ENCODE measurements at places on chromosomes 1 and 21.

DNA sequence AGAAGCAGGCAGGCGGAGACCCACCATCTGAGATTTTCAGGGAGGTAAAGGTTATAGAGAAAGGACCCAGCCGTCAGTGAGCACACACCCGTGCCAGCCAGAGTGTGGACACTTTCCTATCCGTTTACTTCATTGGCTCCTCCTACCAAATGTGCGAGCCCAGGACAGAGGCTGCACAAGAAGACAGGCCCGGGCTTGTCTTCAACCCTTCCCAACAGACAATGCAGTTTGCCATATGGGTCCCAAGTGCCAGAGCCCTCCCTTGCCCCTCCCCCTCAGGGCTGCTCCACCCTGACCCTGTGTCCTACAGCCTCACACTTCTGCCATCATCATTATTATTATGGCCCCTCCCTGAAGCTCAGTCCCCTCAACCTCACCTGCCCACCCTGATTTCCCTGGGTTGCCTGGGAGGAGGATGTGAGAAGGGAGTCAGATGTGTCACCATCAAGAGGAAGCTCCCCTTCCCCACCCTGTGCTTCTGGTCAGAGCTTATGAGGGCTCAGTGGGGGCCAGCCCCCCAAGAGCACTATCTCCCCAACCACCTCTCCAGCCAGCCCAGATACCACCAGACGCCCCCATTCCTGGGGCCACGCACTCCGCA lies 9.4 kb downstream of the LAPTM5 start:
- DNase-seq: no peak

DNA sequence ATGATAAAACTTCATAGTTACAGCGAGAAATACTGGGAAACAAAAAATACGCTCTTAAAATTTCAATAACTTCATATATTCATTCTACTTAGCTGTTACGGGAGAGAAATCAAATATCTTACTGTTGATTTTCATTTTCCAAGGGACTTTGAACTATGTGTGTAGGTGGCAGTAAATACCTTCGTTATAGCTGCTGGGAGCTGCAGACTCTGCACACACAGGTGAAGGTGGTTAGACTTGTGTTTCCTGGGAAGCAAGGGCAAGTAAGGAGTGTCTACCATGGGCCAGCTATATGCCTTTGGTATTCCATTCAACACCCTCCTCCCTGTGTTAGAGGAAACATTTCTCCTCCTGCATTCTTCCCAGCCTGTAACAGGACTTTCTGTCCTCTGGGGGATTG lies 51.4 kb upstream of the DIRAS3 start:
- no peak for DNase-seq

DNA sequence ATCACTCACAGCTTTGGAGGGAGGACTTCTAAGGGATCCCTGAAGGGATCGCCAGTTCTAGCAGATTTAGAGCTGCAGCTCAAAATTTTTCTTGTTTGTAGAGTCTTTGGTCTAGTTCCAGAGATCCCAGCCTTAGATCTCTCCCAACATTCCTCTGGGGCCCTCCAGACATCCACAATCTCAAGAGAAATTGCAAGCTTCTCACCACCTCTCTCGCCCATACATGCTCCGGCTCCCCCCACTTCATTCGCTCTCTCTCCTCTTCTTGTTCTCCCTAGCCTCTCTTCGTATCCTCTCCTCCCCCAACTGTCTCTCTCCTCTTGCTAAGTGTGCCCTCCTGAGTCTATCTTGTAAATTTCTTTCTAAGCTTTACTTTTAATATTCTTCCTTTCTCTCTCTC lies 15.1 kb upstream of the TUT4 start:
- DNase-seq: no peak

DNA sequence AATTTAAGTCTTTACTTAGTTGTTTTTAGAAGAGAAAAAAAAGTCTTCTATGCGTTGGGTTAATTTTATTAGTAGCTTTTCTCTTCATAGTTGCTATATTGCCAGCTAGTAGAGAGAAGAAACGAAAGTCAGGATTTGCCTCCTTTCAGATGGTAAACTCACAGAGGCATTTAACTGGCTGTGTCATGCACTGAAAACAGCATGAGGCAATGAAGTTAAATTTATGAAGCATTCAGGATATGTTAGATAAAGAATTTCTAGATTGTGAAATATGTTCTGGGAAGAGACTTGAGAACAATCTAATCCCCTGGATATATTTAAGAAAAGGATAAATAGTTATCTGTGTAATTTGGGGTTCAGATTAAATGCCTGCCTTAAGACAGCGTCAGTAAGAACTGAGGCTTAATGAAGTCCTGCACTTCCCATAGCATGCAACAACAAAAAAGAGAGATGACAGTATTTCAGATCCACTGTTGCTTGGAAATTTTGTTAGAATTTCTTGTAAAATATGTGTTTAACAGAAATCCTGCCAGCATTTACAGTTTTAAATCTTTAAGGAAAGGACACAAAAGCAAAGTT lies 1.7 kb downstream of the ANGPTL1 start:
- no peak for DNase-seq

- DNase-seq: no peak
Measured at GRCh38 chr1:200883118-200883517, 10.3 kb downstream of the GPR25 start.

Data from T follicular helper cell (primary cell).